ENCODE measurements at places on chromosomes 16 and 17.

GRCh38 chr16:75527825-75528299 is 8.0 kb downstream of the CHST5 start:
- no peak for DNase-seq

GRCh38 chr16:12293913-12294312 is 317.4 kb downstream of the SNX29 start:
- no peak for DNase-seq

GRCh38 chr17:79002796-79003593 is 6.6 kb downstream of the CANT1 start:
- no peak for DNase-seq

DNA sequence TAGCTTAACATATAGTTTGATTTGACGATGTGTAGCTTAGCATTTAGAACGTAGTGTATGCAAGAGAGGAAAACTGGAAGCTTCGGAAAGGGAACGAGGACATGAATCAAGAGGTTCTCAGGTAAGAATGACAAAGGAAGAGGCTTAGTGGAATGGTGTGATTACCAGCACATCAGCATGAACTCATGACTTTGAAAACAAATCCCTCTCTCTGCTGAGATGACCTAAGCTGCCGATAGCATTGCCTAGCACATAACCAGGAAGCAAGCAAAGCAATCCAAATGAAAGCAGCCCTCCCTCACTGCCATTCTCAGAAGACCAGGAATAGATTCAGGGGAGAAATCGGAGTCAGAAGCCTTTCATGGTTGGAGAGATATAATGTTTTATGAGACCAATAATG is 51.3 kb upstream of the CCL1 start:
- DNase-seq = no peak

GRCh38 chr17:19303367-19303776 is 59.2 kb downstream of the B9D1 start:
- DNase-seq = no peak

GRCh38 chr16:70508752-70509151 is 14.6 kb downstream of the COG4 start:
- DNase-seq = peak; percentile 49

DNA sequence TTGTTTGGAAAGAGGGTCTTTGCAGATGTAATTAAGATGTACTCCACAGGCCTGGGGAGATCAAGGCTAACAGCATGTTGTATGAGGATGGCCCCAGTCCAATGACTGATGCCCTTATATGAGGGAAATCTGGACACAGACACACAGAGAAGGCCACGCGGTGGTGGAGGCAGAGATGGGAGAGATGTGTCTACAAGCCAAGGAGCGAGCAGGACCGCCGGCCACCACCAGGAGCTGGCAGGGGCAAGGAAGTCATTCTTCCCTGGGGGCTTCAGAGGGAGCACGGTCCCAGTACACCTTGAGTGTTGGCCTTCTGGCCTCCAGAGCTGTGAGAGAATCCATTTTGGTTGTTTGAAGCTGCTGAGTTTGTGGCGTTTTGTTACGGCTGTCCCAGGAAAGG is 14.7 kb downstream of the SOCS3 start:
- DNase-seq = no peak

GRCh38 chr17:40358323-40359038 is 6.1 kb downstream of the GJD3 start:
- peak; percentile 90 for DNase-seq

GRCh38 chr16:119835-120491 is 18.5 kb downstream of the NPRL3 start:
- no peak for DNase-seq

DNA sequence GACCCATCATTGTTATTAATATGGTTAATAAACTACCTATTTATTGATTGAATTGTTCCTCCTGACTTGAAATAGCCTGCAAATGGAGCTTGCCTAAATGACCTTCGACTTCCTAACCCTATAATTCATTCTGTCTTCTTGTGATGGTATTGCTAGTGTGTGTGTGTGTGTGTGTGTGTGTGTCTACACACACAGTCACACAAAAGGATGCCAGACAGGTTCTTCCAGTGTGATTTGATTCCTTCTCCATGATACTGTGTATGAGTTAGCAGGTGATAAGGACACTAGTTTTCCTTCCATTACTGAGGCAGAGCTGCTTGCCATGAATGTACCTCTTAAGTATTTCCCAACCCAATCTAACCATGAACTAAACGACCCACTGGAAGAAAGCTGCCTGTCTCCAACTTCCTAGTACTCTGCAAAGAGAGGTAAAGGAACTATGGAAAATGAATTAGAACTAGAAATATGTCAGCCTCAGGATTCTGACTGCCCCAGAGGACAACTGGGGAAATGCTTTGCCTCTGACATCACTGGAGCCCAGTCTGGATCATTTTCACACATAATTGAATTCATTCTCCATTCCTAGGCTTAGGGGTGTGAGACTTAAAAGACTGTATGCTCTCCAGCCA is 3.5 kb upstream of the CDC6 start:
- DNase-seq = no peak

GRCh38 chr17:31472137-31472536 is 80.7 kb downstream of the RAB11FIP4 start:
- DNase-seq = no peak

- no peak for DNase-seq
These were observed 407.5 kb upstream of the HSBP1 start for GRCh38 chr16:83400234-83400633.

- DNase-seq = peak; percentile 89
These were observed 1.2 kb downstream of the TMEM95 start for GRCh38 chr17:7356072-7356549.

GRCh38 chr16:69179328-69180010 is 7.5 kb upstream of the SNTB2 start:
- DNase-seq = no peak

GRCh38 chr17:35750526-35751395 is 2.3 kb downstream of the GAS2L2 start:
- DNase-seq = no peak

DNA sequence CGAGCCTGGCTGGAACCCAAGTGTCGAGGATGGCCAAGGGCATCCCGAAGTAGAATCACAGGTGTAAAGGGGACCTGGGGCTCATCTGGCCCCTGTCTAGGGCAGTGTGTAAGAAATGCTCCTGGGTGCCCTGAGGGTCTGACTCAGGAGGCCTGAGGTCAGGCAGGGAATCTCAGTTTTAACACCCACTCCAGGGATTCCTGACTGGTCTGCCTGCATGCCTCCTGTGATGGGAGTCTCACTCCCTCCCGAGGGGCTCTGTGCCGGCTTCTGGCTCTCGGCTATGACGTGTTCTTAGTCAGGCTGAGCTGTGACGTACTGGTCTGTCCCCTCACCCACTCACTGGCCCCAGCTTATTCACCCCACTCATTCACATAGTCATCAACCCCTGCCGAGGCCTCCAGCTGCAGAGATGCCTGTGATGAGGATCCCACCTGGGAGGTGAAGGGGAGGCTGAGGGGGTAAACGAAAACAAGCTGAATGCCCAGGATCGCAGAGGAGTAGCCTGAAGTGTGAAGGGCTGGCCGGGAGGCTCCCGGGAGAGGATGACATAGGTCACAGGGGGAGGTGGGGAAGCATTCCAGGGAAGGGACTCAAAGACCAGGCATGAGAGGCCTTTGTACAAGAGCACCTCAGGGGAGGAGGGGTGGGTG is 23.8 kb downstream of the FAM83G start:
- DNase-seq = no peak

- DNase-seq = no peak
These were observed 113.2 kb upstream of the IRX5 start for GRCh38 chr16:54817432-54817831.

- DNase-seq = no peak
These were observed 535.1 kb downstream of the CDH11 start for GRCh38 chr16:64586781-64587180.

DNA sequence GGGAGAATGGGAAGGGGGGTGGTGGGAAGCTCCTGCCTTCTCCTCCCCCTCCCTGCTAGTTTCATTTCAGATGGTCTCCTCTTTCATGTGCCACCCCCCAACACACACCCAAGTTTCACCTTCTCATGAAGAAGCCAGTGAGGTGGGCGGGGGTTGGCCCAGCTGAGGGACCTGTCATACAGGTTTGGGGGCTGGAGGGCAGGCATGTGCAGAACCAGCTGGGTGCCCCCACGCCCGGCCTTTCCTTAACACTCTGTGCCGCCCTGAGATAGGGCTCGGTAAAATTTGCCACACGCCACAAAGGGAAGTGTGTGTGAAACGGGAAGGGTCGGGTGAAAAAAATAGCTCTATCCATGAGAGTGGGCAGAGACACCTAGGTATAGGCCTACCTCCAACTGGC is 57.4 kb downstream of the PIPOX start:
- no peak for DNase-seq

- DNase-seq = peak; percentile 78
These were observed 21.1 kb downstream of the STH start for GRCh38 chr17:46020023-46020761.

- no peak for DNase-seq
These were observed 33.0 kb downstream of the KCNJ16 start for GRCh38 chr17:70107904-70108565.

DNA sequence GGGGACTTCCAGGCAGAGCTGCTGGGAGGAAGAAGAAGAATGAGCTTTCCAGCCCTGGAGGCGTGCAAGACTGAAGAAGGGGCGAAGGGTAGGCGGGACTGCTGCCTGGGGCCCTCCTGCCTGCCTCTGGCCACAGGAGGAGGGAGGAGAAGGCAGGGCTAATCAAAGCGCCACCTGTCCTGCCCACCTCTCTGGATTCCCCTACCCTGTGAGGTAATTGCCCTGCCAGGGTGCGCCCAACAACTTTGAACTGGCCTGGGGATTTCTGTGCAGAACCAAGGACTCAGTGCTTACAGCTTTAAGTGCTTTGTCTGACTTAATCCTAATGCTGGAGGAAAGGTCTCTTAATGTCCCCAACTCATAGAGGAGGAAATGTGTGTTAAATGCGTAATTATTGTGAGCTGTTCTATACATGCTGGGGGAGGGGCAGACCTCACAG is at the start of gene NOXO1:
TSS of gene NOXO1 (minus strand) at position 72 of the 439 bp plus-strand sequence. CDS start 290 bp downstream, outside the sequence.
- no peak for DNase-seq

GRCh38 chr16:4410335-4411075 is 5.9 kb downstream of the CORO7 start:
- DNase-seq = no peak

GRCh38 chr17:28724500-28725165 is 1.4 kb downstream of the TLCD1 start:
- no peak for DNase-seq

DNA sequence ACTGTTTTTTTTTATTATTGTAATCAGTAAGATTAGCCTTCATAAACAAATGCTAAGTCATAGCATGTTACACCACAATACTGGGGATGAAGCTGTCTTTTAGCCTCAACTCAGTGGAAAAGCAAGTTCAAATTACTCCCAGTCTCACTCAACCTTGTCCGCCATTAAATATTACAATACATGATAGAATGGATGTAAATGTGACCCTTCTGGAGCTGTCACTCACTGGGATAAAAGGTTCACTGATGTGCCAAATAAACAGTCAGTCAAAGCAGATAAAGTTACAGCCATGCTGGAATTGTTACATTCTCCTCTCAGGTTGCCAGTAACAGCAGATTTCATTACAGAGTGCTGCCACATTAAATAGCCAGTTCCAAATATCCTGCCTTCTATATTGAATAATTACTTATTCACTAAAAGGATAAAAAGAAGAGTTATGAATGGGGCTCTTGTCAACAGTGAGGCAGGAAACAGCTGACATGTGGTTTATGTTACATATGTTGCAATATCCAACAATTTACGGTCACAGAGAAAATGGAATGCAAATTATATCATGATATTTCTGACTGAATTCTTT is 53.4 kb downstream of the BRIP1 start:
- no peak for DNase-seq

- DNase-seq = no peak
These were observed 3.3 kb downstream of the LUC7L3 start for GRCh38 chr17:50722746-50723145.

DNA sequence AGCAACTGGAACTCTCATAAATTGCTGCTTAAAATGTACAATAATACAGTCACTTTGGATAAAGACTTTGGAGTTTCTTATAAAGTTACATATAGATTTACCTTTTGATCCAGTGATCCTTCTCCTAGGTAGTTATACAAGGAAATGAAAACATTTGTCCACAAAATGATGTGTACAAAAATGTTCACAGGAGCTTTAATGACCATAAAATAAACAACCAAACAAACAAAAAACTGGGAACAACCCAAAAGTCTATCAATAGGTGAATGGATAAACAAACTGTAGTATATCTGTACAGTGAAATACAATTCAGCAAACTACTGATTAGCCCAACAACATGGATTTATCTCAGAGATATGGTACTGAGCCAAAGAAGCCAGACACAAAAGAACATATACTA is 37.6 kb downstream of the TTLL6 start:
- DNase-seq = no peak

GRCh38 chr17:21129023-21129681 is 2.4 kb downstream of the DHRS7B start:
- no peak for DNase-seq

- no peak for DNase-seq
These were observed 16.3 kb upstream of the CBFA2T3 start for GRCh38 chr16:88993166-88993761.

- DNase-seq = no peak
These were observed 41.6 kb upstream of the IRF8 start for GRCh38 chr16:85857406-85857805.

GRCh38 chr17:49990331-49990730 is 4.7 kb downstream of the DLX3 start:
- DNase-seq = no peak

DNA sequence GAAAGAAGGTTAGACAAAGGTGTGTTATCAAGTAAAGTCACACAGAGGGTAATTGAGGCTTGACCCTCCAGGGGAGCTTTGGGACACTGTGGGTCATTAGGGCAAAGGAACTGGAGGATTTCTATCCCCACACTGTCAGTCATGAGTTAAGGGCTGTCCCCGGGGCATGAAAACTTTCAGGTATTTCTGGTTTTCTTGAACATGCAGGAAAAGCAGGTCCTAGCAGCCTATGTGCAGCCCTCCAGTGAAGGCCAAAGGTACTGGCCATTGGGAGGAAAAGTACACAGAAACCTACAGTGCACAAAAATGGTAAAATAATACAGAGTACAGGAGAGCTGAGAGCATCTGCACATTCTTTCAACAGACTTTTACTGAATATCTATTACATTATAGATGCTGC is 44.4 kb upstream of the SCNN1B start:
- no peak for DNase-seq

- no peak for DNase-seq
These were observed 380.9 kb downstream of the SOX9 start for GRCh38 chr17:72501404-72502370.

DNA sequence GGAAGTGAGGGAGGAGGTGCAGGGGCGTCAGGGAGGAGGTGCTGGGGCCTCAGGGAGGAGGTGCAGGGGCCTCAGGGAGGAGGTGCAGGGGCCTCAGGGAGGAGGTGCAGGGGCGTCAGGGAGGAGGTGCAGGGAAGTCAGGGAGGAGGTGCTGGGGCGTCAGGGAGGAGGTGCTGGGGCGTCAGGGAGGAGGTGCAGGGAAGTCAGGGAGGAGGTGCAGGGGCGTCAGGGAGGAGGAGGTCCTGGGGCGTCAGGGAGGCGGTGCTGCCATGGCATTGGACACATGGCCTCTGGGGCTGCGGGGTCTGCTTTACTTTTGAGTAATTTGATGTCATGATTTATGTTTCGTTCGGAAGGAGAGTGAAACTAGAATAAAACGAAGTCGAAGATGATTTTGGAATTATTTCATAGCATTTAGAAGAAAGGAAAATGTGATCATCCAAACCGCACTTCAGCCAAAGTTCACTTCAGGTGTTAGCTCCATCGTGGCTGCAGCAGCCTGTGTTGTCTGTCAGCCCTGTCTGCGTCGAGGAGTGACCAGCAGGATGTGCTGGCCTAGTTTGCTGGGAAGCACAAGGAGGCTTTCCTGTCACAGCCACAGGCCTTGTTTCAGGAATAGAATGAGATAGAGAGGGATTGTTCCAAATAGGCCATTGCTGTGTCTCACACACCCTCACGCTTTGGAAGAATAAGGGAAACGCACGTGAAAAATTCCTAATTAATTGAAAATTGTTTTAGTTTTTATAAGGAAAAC is 42.8 kb downstream of the RAB11FIP3 start:
- no peak for DNase-seq
